Chondrocyte (in vitro differentiated cells): ENCODE measurements at places on chromosomes 16 and 17.

DNA sequence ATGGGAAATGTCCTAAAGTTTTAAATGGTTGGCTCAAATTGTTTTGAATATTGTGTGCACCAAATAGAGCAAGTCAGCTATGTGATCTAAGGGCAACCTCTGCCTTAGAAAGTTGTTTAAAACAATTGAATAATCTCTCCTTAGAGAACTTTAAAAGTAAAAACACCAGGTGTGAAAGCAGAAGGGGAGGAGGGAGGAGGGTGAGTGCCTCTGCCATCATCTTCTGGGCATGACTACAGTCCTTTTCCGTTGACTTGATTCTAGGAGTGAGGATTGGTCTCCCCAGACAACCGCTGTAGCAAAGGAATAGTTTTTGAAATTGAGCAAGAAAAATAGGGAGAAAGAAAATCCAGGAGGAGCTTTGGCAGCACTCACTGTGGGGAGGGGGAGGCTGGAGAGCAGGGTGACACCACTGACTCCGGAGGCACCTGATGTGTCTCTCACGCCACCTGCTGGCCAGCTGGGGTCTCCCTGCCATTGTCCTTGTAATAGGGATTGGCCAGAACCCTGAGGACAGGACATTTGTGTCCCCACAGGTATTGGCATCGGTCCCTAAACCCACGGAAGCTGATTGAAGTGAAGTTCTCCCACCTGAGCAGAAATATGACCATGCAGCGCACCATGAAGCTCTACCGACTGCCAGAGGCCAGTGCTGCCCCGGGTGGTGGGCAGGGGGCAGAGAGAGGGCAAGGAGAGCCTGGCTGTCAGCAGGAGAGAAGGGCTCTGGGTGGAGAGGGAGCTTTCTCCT, 33.3 kb downstream of the PLCD3 start:
- DNase-seq: no peak

GRCh38 chr16:65375651-65376050, 253.8 kb upstream of the CDH11 start:
- DNase-seq: no peak

DNA sequence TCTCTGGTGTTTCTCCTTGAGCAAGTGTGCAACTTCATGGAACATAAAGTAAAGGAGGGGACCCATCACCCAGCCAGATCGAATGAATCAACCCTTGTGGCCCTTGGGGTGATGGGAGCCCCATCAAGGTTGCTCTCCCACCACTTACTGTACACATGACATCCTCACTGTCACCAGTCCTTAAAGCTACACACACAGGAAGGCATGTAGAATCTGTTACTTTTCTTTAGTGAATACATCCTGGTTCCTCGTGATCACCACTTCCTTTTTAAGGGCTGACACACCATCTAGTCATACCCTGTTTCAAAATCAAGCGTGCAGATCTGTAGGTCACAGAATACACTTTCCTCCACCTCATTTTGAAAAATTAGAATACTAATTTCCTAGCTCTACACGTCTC, 22.6 kb upstream of the MPHOSPH6 start:
- no peak for DNase-seq

GRCh38 chr17:75832164-75832651, 12.0 kb downstream of the UNC13D start:
- DNase-seq: no peak

DNA sequence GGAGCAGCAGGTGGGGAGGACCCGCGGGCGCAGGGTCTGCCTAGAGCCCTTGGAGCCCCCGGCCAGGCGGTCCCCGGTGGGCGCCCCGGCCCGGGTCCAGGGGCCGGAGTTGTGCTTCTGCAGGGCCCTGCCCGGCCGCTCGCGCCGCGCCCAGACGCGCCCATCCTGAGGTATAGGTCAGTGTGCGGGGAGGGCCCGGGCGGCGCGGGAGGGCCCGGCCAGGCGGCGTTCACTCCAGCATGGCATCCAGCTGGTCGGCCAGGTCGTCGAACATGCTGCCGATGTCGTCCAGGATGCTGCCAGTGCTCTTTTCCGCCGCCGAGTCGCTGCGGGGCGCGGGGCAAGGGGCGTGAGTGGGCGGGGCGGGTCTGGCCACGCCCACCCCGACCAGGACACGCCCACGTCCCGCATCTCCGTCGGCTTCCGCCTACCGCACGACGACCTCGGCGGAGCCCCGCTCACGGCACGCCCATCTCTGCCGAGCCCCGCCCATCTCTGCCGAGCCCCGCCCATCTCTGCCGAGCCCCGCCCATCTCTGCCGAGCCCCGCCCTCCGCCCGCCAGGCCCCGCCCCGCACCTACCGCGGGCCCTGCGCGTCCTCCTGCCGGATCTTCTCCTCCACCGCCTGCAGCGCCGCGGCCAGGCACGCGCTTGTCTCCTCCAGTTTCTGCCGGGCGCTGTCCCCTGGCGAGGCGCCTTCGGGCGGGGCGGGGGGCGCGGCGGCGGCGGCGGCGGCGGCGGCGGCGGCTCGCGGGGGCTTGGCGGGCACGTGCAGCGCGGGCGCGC, 17.9 kb downstream of the CASKIN1 start:
- no peak for DNase-seq

GRCh38 chr16:58507195-58507962, 7.4 kb downstream of the NDRG4 start:
- DNase-seq: peak; percentile 77

GRCh38 chr17:9162275-9162985, 141.1 kb downstream of the NTN1 start:
- DNase-seq: no peak

GRCh38 chr17:44844390-44844830, 3.3 kb upstream of the HIGD1B start:
- no peak for DNase-seq
